ENCODE measurements at places on chromosomes 1 and 21.

- DNase-seq = no peak
These were observed 40.8 kb downstream of the SLC37A1 start for GRCh38 chr21:42554251-42554961.

- no peak for DNase-seq
These were observed 64.2 kb downstream of the SERINC2 start for GRCh38 chr1:31476891-31477846.

DNA sequence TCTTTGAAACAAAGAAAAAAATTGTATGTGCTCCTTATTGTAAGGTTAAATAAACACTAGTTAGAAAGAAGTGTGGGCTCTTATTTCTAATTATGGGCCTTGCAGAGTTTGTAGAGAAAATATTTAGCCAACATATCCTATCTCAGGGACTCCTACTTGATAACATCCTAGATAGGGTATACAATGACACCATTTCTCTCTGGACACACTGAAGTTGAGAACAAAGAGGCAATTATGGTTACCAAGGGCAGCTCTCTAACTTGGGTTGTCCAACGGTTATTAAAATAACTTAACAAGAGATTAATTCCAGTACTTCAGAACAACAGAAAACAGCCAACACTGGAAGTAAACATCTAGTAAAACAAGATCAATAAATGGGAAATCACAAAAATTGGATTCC lies 69.0 kb upstream of the ZC3H11B start:
- DNase-seq = no peak

- DNase-seq = peak; percentile 73
These were observed 26.5 kb upstream of the AVPR1B start for GRCh38 chr1:206143537-206144172.

GRCh38 chr1:172269644-172270043 lies 150.8 kb upstream of the C1orf105 start:
- no peak for DNase-seq

Measured in muscle of arm (tissue), 14 donors.